ENCODE measurements at places on chromosomes 5 and 9. TPM values are rescaled to one million over a fixed set of nuclear protein-coding genes. Genes with fewer than 3 reads are reported as not detected.

GRCh38 chr5:97267767-97268166 lies 84.7 kb upstream of the RIOK2 start:
- no peak for DNase-seq

GRCh38 chr5:77824981-77825380 lies 48.8 kb upstream of the TBCA start:
- no peak for DNase-seq

DNA sequence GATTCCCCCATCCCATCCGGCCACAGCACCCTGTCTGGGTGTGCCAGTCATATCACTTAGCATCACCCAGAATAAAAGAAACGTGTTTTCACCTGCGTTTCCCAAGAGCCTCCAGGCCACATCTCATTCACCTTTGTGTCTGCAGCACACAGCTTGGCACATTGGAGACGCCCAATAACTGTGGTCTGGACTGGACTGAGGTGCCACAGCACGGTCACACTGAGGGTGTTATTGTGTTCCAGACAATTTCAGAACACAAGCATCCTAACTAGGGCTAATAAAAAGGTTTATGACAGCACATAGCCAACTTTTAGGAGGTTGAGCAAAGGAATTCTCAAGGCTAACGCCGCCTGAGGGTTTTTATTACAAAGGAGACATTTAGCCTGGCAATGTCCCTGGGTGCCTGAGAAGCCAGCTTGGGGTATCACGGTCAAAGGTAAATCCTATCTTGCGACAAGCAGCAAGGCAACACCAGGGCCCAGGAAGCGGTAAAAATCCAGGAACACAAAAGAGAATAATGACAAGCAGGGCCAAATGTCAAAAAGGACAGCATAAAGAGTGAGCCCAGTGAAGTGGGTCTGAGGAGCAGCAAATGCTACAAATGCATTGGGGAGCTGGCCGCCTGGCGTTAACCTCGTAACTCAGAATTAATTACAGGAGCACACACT lies 3.4 kb downstream of the EPB41L4B start:
- DNase-seq: no peak

Gene CAMK4
- total RNA-seq: 2.7 TPM

Gene PRRT1B
- total RNA-seq: 6.3 TPM

Gene TMEM245
- total RNA-seq: 85.7 TPM

- DNase-seq: no peak
Measured at GRCh38 chr9:72564479-72565281, 43.3 kb downstream of the TMC1 start.

Gene PTGDS
- total RNA-seq: 225 TPM

GRCh38 chr5:134517553-134517952 lies 7.9 kb upstream of the JADE2 start:
- no peak for DNase-seq

DNA sequence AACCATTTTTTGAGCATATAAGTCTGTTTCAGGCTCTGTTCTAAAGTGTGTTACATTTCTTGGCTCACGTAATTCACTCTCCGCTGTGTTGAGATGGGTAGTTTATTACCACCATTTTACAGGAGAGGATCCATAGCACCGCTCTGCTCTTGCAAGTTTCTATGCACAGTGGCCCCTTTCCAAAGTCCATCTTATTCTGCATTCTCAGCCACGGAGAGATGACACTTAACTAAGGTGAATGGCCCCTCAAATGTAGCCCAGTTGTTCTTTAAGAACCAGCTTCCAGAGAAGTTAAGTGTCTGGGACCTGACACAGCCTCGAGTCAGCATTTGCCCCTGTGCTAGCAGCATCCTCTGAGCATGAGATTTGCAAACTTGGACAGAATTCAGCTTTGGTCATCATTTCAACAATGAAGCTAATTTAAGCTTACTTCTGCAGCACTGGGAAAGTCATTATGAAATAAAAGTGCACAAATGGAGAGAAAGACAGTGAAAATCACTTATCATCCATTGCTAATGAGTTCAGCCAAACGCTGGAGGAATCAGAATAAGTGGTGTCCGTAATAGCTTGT lies 61.9 kb downstream of the FAM78A start:
- DNase-seq: no peak

Measured in lower lobe of right lung (tissue), 2 donors.